RWPE2 (cell line): ENCODE measurements at places on chromosomes 16 and 17.

- DNase-seq = no peak
These were observed 19.1 kb downstream of the ETV4 start for GRCh38 chr17:43526886-43527648.

GRCh38 chr17:28398280-28398981 is 7.6 kb downstream of the SLC46A1 start:
- no peak for DNase-seq

GRCh38 chr17:37488009-37488604 is 1.6 kb upstream of the DUSP14 start:
- no peak for DNase-seq

DNA sequence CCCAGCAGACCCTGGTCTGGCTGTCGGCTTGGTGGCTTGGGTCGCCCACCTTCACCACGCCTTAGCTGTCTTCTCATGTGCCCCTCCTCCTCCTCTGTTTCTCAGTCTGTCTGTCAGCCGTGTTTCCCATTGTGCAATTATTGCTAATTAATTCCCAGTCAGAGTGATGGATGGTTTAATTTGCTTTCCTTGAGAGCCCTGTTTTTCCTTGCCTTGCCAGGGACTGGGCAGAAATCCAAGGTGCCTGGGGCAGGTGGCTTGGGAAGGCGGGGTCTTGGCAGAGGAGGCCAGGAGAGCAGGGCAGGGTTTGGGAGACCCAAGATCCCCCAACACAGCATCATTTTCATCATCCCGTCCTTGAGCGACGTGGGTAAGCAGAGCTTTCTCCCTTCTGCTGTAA is 21.3 kb downstream of the NECAB2 start:
- DNase-seq = no peak

GRCh38 chr17:43813386-43813785 is 19.6 kb downstream of the MPP3 start:
- no peak for DNase-seq
